ENCODE measurements at places on chromosomes 3 and 15.

- DNase-seq = no peak
Observed at GRCh38 chr3:126131881-126132750, 48.2 kb upstream of the SLC41A3 start.

- no peak for DNase-seq
Observed at GRCh38 chr3:73010158-73010557, 13.5 kb downstream of the PPP4R2 start.

- DNase-seq = no peak
Observed at GRCh38 chr3:119809249-119810017, 27.5 kb downstream of the NR1I2 start.

DNA sequence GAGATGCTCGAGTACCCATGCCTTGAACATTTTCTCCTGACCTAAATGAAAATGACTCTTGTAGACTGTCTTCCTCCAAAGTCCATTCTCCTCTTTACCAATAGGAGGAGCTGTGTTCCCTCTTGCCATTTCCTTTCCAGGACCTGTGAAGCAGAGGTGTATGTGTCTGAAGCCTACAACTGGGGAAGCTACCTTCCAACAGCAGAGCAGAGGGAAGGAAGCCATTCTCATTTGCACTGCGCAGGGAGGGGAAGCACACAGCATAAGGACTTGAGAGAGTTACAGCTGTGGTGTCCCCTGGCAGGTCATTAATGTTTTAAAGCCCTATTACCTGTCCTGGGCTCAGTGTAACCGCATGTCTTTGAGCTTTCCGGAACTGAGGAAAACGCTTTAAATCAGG lies 38.7 kb downstream of the HSPBAP1 start:
- DNase-seq = peak; percentile 64

GRCh38 chr3:23909341-23909740 lies 7.4 kb downstream of the NKIRAS1 start:
- no peak for DNase-seq

GRCh38 chr3:150015901-150016300 lies 45.2 kb upstream of the PFN2 start:
- DNase-seq = no peak

DNA sequence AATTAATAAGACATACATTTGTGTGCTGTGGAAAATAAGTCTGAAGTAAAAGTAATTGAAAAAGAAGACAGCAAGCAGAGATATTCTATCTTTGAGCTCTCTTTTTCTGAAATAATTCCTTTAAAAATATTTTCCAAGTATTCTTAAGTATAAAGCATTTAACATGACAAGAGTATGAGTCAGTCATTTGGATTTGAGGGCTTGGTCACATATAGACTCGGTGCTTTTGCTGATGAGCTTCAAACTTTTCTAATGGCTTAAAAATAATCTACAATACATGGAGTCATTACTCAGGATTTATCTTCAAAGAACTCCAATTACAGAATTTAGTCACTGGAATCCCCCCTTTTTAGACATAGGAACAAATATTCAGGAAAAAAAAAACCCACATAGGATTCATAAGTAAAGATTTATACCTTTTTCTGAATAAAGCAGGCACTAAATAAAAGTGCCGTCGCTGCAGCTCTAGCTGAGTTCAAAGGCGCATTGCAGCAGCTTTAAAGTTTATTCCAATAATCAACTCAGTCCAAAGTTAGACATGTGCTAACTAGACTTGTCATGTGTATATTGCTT lies 147.5 kb downstream of the CTNNB1 start:
- no peak for DNase-seq

DNA sequence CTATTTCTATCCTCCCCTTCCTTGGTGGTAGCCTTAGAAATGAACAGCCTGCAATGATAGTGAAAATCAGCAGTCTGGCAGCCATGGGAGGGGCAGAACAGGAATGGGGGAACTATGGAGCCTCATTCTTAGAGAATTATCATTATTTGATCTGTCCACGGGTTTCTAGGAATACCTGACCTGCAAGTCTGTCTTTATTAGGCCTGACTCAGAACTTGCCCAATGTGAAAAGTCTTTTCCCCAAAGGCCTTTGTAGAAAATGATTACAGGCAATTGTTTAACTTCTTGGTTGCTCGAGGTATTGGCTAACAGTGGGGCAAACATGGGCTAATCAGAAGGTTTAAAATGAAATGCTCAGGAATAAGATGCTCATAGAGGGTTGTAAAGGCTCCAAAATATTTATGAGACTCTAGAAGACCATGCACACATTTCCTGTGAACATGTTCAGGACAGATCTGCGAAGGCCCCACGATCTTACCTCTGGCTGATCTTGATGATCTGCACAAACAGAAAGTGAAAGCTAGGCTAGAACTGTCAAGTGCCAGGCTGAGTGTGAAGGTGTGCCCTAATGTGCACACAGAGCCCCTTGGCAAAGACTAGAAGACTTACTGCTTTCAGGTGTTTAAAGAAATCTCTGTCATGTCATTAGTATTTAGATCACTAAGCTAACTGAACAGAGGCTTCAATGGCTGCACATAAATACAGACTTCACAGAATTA lies 39.6 kb upstream of the LAMP3 start:
- no peak for DNase-seq

DNA sequence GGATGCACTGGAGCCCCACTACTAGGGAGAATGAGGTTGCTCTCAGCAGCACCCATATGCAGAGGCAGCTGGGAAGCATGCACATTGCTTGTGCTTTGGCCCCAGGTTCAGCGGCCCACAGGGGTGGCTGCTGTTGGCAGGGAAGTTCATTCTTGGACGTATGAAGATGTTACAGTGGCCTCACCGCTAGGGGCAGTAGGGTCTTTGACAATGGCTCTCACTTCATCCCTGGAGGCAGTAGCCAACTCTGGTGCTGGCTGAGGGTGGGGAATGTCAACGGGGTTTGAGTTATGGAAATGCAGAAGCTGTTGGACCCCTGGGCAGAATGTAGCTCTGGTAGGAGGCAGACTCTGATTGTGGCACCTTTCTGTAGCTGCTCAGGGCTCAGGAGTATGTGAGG lies 279.9 kb downstream of the SCAPER start:
- DNase-seq = no peak

- DNase-seq = no peak
Observed at GRCh38 chr3:184306341-184306972, 7.4 kb downstream of the PSMD2 start.

DNA sequence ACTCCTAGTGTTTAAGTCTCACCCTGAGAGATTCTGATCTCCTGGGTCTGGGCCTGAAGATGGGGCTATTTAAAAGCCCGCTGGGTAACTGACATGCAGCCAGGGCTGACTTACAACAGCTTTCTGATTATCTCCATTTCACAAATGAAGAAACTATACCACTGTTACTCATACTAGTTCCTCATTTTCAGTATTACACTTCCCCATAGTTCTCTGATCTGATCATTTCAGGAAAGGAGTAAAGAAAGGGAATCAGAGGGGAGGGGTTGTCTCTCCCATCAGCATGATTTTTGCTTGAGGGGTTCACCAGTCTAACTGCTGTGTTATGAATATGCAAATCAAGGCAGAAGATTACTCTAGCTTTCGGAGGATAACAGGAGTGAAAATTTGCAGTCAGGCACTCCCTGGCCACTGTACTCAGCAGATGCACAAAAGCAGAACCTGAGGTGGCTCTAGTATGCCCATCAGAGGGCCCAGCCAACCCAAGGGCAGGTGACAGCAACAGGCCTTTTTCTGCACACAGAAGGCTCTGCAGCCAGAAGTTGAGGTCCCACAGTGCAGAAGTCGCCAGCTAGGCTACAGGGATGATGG lies 59.4 kb downstream of the DAPK2 start:
- DNase-seq = no peak

DNA sequence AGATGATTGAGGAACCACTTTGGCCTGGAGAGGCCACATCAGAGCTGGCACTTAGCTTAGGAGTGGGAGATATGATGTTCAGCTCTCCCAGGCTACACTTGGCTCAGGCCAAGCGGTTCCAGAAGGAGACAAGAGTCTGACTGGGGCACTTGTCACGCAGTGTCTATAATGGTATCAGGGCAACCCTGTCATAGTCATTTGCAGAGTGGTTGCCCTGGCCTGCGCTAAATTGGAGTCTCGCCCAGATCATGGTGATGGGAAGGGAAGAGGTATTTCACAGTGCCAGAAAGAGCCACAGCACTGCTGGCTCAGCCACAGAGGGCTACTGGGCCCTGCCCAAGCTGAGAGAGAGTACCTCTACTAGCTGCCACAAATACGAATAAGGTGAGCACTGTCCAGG lies 186.9 kb upstream of the CRBN start:
- DNase-seq = no peak

DNA sequence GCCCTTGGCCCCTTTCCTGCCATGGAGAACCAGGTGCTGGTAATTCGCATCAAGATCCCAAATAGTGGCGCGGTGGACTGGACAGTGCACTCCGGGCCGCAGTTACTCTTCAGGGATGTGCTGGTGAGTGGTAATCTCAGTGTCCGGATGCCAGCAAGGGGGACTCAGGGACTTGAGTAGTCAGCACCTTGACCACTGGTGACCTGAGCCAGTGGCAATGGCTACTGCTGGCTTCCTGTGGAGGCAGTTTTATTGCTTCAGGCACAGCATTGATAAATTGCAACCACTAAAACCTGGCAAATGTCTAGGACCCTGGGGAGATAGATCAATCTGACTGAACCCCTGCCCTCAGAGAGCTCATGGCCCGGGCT lies 830 bp downstream of the MAP2K5 start:
- DNase-seq = peak; percentile 23

DNA sequence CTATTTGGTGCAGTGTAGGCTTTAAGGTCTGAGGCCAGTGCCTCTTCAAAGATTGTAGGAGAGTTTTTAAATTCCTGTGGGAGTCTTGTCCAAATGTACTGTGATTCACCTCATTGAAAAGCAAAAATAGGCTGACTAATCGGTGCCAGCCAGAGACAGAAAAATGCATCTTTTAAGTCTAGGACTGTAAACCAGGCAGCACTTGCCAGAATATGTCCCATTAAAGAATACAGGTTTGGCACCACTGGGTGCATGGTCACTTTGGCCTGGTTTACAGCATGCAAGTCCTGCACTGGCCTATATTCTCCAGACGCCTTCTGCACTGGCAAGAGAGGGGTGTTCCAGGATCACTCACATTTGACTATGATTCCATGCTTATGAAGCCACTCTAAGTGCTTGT lies 20.3 kb upstream of the NOX5 start:
- peak; percentile 69 for DNase-seq

DNA sequence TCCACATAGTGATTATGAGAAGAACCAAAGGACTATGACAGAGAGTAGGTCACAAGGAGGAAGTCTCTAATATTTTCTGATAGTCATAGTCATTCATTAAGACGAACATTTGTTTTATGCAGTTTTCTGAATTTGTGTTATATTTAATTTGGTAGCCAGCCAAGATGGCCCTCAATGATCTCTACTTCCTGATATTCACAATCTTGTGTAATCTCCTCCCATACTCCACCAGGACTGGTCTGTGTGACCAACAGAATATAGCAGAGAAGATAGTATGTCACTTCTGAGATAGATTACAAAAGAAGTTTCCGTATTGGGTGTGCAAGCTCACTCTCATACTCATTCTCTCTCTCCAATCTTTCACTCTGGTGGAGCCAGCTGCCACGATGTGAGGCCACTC lies 30.8 kb downstream of the HLTF start:
- no peak for DNase-seq

- no peak for DNase-seq
Observed at GRCh38 chr3:43525941-43526607, 95.7 kb downstream of the ANO10 start.

DNA sequence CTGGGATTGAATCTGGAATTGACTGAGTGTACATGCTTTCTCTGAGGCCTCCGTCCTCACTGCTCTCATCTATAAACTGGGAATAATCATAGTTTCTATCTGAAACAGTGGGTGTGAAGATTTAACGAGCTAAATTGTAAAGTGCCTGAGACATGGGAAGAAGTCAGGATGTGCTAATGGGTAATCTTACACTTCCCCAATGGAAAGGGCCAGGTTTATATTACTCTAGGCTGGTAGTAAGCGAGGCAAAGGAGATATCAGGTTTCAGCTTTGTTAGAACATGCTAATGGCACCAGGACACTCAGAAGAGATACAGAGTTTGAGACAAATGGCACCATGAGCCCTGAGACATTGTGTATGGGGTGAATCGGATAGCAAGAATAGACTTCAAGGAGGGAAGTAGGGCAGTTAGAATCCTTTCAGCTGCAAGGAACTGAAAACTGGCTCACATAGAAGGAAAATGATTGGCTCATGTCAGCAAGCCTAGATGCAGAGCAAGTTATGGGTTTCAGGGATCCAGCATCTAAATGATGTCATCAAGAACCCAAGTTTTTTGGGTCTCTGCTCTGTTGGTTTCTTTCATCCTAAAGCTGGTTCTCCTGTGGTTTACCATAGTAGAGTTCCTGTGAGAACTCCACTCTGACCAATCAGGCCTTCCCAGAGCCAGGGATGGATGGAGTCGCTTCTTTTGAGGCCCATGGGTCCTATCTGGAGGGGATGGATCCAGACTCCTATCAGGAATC lies 21.8 kb downstream of the FLNB start:
- no peak for DNase-seq

GRCh38 chr3:54120657-54121413 lies 1.5 kb upstream of the CACNA2D3 start:
- DNase-seq = peak; percentile 44

Measured in urothelium cell line (cell line).